ENCODE measurements at places on chromosomes 3 and 15.

DNA sequence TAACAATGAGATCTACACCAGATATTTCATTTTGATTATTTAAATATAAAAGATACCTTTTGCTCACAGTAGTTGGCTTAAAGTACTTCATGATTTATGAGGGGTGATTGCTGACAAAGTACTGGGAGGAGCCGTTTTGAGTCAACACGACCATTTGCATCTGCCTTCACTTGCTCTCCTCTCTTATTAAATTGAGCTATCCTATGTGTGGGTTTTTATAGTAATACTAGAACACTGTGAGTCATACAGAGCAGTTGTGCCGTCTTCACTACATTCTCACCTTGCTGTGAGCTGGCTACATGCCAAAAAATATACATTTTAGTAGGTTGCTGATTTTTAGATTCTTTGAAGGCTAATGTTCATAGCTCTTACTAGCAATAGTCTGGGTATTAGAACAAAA lies 161.2 kb downstream of the ALCAM start:
- DNase-seq = no peak

- DNase-seq = no peak
Observed at GRCh38 chr15:97791824-97792792, 168.4 kb upstream of the ARRDC4 start.

DNA sequence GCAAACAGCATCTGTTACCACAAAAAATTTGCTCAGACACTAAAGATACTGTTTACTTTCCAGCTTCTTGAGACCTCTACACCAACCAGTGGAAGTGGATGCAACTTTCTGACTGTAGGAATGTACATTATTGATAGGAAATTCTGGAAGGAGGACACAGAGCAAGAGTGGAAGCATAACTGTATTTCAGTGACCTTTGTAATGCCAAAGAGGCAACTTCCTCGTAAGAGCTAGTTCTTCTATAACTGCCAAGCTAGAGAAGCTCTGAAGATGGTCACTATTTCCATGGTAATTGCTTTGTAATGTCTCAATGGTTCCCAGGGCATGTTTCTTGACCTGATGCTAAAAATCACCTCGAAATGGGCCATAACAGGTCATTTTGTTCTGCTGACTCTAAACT lies 96.3 kb upstream of the SLC2A2 start:
- DNase-seq = no peak

DNA sequence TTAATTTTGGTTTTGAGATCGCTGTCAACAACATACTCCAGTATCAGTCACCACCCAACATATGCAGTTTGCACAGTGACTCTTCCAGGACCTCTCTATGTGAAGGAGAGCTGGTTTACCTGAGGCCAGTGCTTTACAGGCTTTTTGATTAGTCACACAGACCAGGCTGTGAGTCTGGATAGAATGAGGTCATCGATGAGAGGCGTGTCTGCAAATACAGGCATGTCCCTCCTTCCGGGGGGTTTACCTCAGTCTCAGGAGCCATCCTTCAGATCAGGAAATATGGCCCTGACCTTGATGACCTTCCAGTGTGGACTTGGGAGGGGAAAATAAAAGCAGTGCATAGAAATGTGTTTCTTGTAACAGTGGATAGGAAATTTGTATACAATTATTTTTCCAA lies 46.9 kb downstream of the KBTBD12 start:
- DNase-seq = no peak

- DNase-seq = no peak
Observed at GRCh38 chr15:98062869-98063268, 102.4 kb downstream of the ARRDC4 start.

DNA sequence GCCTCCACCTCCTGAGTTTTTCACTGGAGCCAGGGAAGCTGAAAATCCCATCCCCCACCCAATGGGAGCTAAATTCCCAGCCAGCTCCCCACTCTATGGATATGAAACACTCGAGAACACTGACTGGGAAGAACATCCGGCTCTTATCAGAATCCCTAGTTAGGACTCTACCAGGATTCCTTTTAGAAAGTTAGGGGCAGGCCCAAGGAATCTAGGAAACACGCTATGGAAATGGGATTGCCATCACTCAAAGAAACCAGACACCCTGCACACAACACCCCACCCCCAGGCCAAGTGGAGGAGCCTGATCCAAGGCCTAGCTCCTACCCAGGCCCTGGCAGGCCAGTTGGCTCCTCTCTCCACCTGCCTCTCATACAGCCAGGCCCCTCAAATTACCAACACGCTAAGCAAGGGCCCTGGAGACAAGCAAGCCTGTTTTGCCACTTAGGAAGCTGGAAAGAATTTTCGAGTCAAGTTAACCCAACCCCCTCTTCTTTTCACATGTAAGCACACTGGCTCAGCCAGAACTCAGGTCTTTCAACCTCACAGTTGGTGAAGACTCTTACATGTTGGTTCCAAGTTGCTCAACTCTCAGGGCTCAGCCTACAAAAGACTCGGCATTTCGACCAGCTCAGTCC lies 75.5 kb downstream of the RBPMS2 start:
- DNase-seq = no peak

DNA sequence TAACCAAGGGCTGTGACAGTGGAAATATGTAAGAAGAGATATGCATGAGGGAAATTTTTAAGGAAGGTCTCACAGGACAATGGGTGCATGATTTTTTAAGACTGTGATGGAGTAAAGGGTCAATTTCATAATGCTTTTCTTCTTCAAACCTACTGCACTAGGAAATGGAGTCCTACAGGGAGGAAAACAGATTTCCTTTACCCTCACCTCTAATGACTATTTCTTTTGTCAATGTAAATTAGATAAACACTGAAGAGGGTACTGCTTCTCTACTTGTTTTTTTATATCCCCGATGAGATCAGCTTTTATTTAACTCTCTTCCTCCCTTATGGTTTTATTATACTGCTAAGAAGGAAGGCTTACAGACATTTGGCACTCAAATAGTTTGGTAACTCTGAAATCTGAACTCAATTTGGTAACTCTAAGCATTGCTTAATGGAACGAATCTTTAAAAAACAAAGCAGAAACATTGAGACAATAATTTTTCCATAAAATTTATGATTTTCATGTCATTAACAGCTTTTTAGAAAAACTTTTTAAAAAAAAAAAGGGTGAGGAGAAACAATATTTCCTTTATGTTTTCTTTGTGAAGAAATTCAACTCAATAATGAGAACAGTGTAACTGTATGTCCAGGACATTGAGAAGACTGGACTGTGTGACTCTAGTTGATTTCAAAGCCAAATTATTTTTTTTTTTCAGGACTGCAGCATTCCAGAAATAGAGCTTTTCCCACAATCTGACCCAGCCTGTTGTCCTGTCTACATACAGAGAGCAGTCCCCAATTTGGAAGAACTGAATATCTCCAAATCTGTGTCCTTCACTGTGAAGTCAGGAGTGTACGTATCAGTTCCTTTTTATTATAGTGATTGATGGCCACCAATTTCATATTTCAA lies 64.4 kb downstream of the CRYBG3 start:
- DNase-seq = no peak

GRCh38 chr3:37321863-37322262 lies 147.5 kb upstream of the LRRFIP2 start:
- no peak for DNase-seq

DNA sequence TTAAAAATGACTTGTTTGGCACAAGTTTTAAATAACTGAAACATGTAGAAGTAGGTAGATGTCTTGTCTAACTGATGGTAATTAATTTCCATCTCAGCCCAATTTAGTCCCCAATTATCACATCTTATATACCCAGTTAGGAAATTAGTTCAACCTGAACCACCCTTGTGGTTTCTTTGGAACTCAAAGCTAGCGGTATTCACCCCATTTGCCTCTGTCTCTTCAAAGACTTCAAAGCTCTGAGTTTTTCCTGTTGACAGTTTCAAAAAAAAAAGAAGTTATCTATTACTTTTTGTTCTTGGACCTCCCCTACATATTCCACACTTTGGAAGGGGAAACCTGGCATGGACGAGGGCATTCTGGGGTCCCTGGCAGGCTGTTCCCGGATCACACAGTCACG lies 236.5 kb downstream of the KCNMB2 start:
- DNase-seq = no peak

- no peak for DNase-seq
Observed at GRCh38 chr15:35851491-35851890, 305.5 kb upstream of the DPH6 start.

DNA sequence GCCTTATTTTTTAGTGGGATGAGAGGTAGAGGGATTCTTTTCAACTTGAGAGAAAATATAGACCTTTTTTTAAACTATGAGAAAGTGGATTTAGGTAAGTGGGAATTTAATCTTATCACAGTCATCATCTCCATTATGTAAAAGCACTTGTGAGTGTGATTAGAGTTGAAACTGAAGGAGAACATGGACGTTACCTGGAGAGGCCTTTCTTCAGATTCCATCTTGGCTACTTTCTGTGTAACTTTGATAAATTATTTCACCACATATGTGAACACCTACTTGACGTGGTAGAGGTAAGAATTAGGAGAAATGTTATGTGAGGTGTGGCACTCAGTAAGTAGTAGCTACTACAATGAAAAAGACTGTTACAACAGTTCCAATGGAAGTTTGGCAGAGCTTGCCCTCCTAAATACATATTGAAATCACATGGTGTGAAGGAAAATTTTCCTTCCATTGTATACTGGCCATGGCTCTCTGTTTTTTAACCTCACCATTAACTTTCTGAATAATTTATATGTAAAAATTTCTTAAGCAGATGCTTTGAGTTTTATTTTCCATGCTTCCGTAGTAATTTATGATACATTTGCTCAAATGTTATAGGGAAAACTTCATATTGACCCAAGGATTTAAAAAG lies 193.3 kb downstream of the FNDC3B start:
- no peak for DNase-seq

DNA sequence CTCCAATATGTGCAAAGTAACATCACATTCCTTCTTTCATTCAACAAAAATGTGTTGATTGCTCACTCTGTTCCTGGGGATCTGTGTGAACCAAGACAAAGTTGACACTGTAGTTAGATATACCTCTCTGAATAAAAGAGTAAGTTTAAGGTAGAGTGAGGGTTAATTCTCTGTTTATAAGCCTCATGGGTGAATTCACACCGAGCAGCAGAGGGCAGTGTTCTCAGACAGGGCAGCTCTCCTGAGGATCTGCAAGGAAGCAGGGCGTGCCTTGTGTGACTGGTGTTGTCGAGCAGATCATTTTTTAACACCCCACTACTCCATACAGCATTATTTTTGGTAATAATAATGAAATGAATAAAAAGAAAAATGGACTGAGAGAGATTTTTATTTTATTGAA lies 34.4 kb downstream of the PAQR9 start:
- DNase-seq = no peak

- DNase-seq = no peak
Observed at GRCh38 chr15:78716651-78717050, 75.6 kb upstream of the CHRNB4 start.

DNA sequence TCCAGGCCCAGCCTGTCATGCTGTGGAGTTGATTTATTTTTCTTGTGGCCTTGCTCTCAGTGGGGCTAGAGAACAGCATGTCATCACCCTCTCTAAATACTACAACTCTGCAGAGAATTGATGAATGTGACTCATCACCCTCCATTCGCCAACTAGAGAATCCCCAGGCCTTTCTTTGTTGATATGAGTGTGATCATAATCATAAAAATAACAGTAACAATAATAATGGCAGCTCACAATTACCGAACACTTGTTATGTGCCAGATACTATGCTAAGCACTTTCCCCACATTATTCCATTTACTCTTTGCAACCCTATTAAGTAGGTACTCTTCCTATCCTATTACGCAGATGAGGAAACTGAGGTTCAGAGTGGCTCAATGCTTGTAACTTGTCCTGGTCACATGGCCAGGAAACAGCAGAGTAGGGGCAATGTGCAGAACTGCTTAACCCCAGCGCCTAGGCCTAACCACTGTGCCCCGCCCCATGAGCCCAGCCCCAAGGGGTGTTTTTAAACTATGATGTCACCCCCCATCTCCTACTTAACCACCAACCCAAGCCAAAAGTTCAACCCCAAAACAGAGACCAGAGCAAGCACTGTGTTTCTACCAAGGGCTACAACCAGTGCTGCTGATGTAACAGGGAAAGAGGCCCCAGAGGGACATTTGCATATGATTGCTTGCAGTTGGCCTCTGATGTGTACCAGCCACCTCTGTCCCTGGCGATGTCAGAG lies 104.5 kb downstream of the ADCY5 start:
- DNase-seq = no peak

DNA sequence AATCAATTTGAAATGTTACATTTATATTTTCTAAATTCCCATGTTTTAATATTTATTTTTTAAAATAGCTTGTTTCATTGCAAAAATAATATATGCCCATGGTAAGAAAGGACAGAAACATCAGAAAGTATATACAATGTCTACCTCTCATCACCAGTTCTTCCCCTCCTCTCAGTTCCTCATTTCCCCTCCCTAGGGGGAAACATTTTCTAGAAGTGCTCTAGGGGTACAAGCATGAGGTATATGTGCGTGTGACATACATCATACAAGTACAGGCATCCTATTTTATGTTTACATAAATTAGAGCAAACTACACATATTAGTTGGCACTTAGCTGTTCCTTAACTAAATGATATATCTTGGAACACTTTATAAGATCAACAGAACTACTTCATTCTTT lies 189.3 kb upstream of the VEPH1 start:
- no peak for DNase-seq

GRCh38 chr3:129026728-129027543 lies 25.8 kb downstream of the EFCC1 start:
- peak; percentile 83 for DNase-seq

- DNase-seq = no peak
Observed at GRCh38 chr15:80550908-80551260, 144.2 kb upstream of the ABHD17C start.

DNA sequence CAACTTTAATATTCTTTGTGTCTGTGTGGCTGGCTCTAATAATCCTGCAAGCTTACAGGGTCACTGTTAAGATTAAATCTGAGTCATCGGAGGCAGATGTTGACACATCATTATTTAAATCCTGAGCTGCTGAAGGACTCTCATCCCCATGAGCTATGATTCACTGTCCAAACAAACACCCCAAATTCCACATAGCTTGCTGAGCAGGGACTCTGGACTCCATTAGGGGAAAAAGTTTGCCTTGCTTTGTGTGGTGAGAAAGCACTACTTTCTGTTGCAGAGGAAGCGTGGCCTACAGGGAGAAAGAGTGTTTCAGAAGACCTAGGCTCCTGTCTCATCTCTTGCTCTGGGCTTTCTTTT lies 213.7 kb downstream of the PDCD6IP start:
- DNase-seq = no peak

All from central memory CD8-positive, alpha-beta T cell (primary cell).